ENCODE measurements at places on chromosomes 11 and 22. TPM values are rescaled to one million over a fixed set of nuclear protein-coding genes. Genes with fewer than 3 reads are reported as not detected.

Gene NRXN2
- not detected for total RNA-seq

Gene SMIM35
- total RNA-seq, result not detected

Gene CASP4
- 163 TPM for total RNA-seq

Gene RAG1
- total RNA-seq, result 0.89 TPM

Gene LMNTD2
- total RNA-seq, result 92.7 TPM

Gene OR2AG2
- 0.55 TPM for total RNA-seq

Gene KIAA1671
- total RNA-seq, result 44.6 TPM

Gene SULT4A1
- 1.0 TPM for total RNA-seq

Gene C11orf52
- total RNA-seq, result 9.9 TPM

Gene TRPT1
- 15.2 TPM for total RNA-seq

Gene POLDIP3
- 30.5 TPM for total RNA-seq

Gene OR10G6
- not detected for total RNA-seq

Gene TXNRD2
- 25.3 TPM for total RNA-seq

Gene ACR
- total RNA-seq, result not detected

Gene C11orf97
- total RNA-seq, result not detected

Gene CTSW
- total RNA-seq, result 1.1 TPM

Gene KRTAP5-8
- not detected for total RNA-seq

Gene OR4A15
- total RNA-seq, result not detected

Gene TEF
- 21.0 TPM for total RNA-seq

All from stomach (tissue), 19 donors.